ENCODE measurements at places on chromosomes 7 and 10. TPM values are rescaled to one million over a fixed set of nuclear protein-coding genes. Genes with fewer than 3 reads are reported as not detected.
A peak's percentile ranks its signal among the peaks of the same experiment; 100 is the strongest.

- H3K36me3 ChIP-seq, result no peaks in the 10 kb centered on the region
- H3K27ac ChIP-seq, result no peak overlapping the region
- DNase-seq, result no peak
Observed at GRCh38 chr10:98659951-98660350, 213.2 kb upstream of the HPS1 start.

GRCh38 chr7:27346531-27347275, 104.1 kb downstream of the EVX1 start:
- no peak overlapping the region for H3K27ac ChIP-seq
- H3K4me1 ChIP-seq, result no peaks in the 10 kb centered on the region
- H3K27me3 ChIP-seq, result no peaks in the 10 kb centered on the region
- no peak for DNase-seq
- H3K4me3 ChIP-seq, result no peak overlapping the region

DNA sequence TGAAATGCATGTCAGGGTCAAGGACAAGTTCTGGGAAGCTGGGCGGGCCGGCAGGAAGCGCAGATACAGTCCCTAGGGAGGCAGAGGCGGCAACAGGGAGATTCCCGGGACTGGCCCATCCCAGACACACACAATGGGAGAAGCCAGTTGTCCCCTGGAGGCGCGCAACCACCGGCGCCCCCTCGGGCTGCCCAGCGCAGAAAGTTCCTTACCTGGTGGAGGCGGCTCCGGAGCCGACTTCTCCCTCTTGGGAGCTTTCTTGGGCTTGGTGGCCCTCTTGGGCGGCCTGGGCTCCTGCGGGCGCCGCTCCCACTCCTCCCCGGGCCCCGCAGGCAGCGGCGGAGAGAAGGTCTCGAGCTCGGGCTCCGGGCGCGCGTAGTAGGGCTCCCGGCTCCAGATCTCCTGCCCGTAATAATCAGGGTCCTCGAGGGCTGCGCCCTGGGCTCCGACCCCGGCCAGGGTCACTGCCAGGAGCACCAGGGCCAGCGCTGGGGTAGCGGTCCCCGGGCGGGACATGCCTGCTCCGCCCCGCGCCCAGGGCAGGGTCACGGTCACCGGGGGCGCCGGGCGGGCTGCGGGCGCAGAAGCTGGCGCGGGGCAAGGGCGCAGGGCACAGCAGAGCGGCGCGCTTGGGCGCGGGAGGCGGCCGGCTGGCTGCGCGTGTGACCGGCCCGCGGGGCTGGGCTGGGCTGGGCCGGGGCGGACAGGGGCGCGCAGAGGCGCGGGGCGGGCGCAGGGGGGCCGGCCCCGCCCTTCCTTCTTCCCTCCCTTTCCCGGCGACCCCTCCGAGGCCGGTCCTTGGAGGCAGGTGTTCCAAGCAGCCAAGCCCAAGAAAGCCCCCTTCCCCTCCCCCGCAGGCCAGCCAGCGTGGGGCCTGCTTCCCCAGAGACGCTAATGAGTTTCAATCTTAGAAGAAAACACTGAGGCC, at the start of gene CPXM2:
Gene CPXM2, minus strand, starts transcription at position 664 of the 928 bp plus-strand sequence. Its CDS starts 148 bp downstream, at position 516.
- H3K4me3 ChIP-seq, result peak within 1 kb of the TSS; percentile 28
- H3K4me1 ChIP-seq, result no peaks in the 10 kb centered on the region
- H3K27me3 ChIP-seq, result peaks cover 19% of the 10 kb centered on the region
- H3K36me3 ChIP-seq, result no peaks in the 10 kb centered on the region

Gene ERV3-1
- total RNA-seq, result 3.9 TPM

All from gastrocnemius medialis (tissue), 4 donors.